Mucosa of gallbladder (tissue), 1 donor: ENCODE measurements at places on chromosomes 3 and 15. TPM values are rescaled to one million over a fixed set of nuclear protein-coding genes. Genes with fewer than 3 reads are reported as not detected.

GRCh38 chr3:188539631-188540194, 385.8 kb downstream of the LPP start:
- DNase-seq = no peak

POTEB3 gene
- not detected for total RNA-seq

GRCh38 chr3:129529436-129530210, 1.2 kb downstream of the RHO start:
- no peak for DNase-seq

- DNase-seq = no peak
Observed at GRCh38 chr15:73323956-73324355, 44.8 kb downstream of the HCN4 start.

MYZAP gene
- total RNA-seq = 8.2 TPM

SOX2 gene
- 0.55 TPM for total RNA-seq

FAM98B gene
- 15.0 TPM for total RNA-seq

GRCh38 chr15:101049856-101050622, 130.9 kb downstream of the LRRK1 start:
- DNase-seq = peak; percentile 10

THSD4 gene
- 71.2 TPM for total RNA-seq

GRCh38 chr3:50675179-50676030, 678 bp downstream of the DOCK3 start:
- no peak for DNase-seq

ZNF774 gene
- 18.4 TPM for total RNA-seq

- DNase-seq = no peak
Observed at GRCh38 chr15:93271871-93272270, 182.9 kb upstream of the RGMA start.

KIF7 gene
- total RNA-seq = 6.1 TPM

NANOGP8 gene
- total RNA-seq = 0.46 TPM

DNA sequence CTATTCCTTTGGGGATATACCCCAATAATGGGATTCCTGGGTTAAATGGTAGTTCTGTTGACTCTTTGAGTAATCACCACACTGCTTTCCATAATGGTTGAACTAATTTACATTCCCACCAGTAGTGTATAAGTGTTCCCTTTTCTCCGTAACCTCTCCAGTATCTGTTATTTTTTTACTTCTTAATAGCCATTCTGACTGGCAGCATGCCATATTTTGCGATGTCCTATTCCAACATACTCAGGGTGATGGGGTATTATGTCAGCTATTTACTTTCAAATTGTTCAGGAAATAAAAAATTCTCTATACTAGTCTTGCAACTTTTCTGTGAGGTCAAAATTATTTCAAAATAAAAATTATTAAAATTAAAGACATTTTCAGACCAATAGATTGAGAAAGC, 9.1 kb upstream of the PARP14 start:
- no peak for DNase-seq

- DNase-seq = no peak
Observed at GRCh38 chr15:68316061-68316804, 38.7 kb downstream of the FEM1B start.

GRCh38 chr15:85094685-85095084, 113.0 kb downstream of the PDE8A start:
- DNase-seq = no peak

- no peak for DNase-seq
Observed at GRCh38 chr3:126917232-126917804, 65.6 kb upstream of the PLXNA1 start.

DNA sequence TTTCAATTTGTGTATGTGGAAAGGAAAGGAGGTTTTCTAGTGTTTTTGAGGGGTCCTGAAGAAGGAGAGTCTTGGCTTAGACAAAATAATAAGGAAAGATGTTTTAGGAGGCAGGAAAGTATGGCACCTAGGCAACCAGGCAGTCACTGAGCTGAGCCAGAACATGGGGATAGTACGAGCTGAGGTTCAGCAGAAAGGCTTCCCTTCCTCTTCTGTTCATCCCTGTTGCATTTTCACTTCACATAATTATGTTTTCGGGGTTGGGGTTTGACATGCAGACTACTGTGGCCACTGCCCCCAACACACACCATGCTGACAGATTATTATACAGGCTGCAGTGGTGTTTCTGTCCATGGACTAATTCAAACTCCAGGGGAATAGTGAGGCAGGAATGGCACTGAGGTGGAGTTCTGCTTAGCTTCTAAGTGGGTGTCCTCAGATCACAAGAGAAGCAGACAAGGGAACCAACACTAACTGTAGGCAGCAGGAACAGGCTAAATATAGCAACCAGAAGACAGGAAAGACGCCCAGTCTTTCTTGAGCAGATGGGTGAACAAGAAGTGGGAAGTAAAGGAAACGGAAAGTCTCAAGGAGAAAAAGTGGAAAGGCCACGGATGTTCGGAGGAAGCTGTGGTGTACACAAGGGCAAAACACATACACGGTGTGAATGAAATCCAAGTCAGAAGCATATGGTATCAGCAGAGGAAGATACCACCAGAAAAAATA, 305.8 kb downstream of the PLCL2 start:
- DNase-seq = no peak

DNA sequence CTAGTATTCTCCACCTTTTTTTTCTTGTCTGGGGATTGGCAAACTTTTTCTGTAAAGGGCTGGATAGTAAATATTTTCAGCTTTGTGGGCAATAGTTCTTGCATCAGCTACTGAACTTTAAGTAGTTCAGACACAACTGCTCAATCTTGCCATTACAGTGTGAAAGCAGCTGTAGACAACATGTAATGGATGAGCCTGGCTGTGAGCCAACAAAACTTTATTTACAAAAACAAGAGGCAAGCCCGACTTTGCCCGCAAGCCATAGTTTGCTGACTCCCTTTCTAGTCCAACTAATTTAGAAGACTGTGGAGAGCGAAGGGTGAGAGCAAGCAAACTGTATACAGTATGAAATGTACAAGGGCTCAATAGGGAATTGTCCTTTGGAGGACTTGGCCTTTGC, 6.2 kb downstream of the FRMD4B start:
- DNase-seq = no peak

- DNase-seq = peak; percentile 74
Observed at GRCh38 chr15:75049392-75049791, 26.0 kb downstream of the PPCDC start.

GRCh38 chr15:34646918-34647317, 63.5 kb upstream of the GOLGA8B start:
- DNase-seq = no peak

DNA sequence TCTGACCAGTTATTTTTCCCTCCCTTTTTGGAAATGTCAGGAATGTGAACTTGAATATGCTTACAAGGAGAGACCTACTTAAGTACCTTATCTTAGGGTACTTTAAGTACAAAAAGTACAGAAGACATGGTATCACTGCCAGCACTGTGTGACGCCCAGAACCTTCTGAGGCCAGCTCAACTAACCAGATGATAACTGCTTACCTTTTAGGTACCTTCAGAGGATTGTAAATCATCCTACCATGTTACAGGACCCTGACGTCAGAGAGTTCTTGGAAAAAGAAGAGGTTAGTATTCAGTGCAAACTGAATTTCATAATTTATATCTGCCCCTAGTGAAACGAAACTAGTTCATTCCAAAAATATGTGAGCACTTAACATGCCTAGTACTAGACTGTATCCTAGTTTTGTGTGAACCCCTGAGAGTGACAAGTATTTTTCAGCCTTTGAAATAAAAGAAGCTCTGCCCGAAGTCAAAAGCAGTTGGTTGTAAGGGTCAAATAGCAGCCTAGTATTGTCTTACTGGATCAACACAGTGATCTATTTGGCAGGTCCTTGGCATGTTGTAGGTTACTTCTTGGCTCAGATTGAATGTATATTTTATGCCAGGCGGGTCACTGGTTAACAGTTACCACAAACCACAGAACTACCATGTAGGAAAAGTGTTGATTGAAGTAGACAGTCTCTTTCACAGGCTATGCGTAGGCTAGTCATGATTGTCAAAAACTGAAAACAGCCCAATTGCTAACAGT, 23.8 kb upstream of the SNX22 start:
- DNase-seq = no peak

FBXW12 gene
- not detected for total RNA-seq

DNA sequence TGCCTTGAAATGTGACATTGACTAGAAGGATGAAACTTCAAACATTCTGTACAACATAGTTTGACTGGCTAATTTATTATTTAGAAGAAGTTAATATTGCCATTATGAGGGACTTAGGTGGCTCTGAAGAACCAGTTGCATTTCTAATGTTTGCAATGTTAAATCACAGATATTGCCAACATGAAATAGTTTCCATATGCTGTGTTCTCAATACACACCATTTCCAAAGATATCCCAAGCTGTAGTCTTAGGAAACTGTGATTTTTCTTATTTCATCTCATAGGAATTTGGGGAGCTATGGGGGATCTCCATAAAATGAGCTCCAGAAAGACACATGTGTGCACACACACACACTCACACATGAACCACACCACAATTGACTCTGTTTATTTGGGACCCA, 36.3 kb downstream of the ALG1L2 start:
- no peak for DNase-seq

CFAP91 gene
- total RNA-seq = 6.7 TPM

CDCP1 gene
- total RNA-seq = 42.4 TPM

GRCh38 chr3:42129014-42129953, 38.1 kb downstream of the TRAK1 start:
- peak; percentile 89 for DNase-seq

BCL2A1 gene
- 1.9 TPM for total RNA-seq

ZBED2 gene
- 5.6 TPM for total RNA-seq

LRRC2 gene
- 1.9 TPM for total RNA-seq

DNA sequence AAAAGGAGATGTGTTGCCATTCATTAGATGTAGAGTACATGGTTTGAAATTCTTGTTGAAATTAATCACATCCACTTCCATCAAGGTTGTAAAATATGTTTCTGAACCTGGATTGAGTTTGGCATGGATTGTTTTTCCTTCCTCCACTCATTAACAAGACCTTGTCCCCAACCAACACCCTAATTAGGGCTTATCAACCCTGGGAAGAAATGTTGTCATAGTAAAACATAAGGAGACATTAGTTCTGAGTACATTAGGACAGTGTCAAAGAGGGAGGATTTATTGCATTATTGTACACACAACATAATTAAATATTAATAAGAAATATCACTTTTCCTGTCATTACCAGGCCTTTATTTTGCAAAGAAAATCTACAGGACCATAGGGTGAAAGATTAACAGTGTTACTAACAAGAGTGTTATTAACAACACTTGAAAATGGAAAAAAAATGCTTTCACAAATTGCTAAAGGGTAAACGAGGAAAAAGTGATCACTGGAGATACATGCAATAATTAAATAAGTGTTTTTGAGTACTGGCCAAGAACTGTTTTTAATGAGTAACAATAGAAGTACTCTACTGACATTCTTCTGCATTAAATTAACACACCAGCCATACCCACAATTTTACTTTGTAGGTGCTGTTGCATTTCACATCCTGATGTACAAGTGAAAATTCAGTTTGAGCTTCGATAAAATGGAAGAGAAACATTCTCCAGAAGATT, 30.4 kb upstream of the WDR72 start:
- no peak for DNase-seq

DNA sequence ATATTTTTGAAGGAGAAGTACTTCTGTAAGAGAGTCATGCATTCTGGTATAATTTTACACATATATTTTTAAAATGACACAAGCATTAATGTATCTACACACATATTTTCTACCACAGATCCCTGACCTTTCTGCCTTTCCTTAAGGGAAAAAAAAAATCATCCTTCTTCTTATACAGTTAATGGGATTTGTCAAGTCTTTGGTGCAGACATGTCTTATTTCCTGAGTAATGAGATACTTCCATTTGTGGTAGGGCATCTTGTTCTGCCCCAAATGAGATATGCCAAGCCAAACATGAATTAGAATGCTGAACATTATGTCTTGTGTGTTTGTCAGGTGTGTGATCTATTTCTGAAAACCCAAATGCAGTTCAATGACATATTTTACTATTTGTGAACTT, 329.9 kb downstream of the RBMS3 start:
- no peak for DNase-seq

DNA sequence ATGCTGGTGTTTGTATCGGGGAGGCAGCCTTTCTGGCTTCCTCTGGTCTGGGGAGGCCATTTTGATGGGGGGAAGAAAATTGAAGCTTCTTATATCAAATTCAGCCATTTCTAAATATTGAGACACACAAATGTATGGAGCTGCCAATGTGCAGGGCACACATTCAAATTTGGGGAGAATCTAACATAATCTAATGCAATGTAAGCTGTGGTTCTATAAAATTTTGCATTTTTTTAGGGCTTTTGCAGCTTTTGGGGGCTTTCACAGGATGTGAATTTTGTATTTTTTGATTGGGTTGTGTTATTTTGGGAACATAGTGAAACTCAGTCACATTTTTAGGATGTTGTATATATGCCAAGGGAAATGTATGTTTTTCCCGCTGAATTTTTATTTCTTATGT, 43.4 kb downstream of the CDIN1 start:
- DNase-seq = no peak

- no peak for DNase-seq
Observed at GRCh38 chr15:44670087-44670950, 6.9 kb upstream of the SPG11 start.

LIPH gene
- total RNA-seq = 34.0 TPM

GRCh38 chr3:170368921-170369320, 11.4 kb downstream of the SKIL start:
- DNase-seq = no peak

FAM227B gene
- total RNA-seq = 6.0 TPM

DISP2 gene
- total RNA-seq = 3.5 TPM

- DNase-seq = no peak
Observed at GRCh38 chr3:28232659-28233058, 8.8 kb upstream of the CMC1 start.

GP9 gene
- total RNA-seq = not detected

DNA sequence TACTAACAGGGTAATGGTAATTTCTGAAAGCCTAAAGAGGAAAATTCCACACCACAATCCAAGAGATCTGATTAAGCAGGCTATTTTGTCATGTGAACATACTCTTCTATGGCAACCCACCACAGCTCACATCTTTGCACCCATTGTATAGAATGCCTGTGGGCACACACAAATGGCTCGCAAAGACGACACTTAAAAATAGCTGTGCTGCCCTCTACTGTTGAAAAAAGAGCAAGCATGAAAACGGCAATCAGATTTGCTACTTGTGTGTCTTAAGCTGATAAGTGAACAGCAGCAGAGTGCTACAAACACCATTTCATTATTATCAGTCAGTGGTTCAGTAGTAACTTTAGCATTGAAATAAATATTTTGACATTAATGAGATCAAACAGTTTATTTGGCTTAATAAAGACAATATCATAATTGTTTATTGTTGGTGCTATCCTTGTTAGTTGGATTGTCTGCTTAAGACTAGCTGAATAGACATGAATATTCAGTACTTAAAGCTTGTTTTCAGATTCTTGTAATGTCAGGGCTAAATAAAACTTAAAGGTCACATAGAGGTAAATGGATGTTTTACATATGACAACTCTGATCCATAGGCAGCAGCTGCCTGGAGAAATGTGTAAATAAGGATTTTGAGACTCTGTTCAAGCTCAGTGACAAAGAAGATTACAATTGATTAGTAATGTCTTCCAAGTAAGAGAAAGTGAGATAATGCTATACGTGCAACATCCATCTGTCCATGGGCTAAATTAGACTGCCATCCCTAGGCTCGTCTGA, 199.1 kb downstream of the LRRN1 start:
- peak; percentile 18 for DNase-seq

CLRN1 gene
- total RNA-seq = not detected

GRCh38 chr3:150775001-150775599, 12.1 kb upstream of the SIAH2 start:
- no peak for DNase-seq

GOLGA6B gene
- total RNA-seq = not detected

GRCh38 chr15:91021516-91022074, 799 bp downstream of the VPS33B start:
- DNase-seq = no peak

FGF7 gene
- total RNA-seq = 99.0 TPM
